ENCODE measurements at places on chromosomes 1 and 21.

GRCh38 chr1:184392779-184393522, 6.1 kb downstream of the C1orf21 start:
- DNase-seq = no peak

DNA sequence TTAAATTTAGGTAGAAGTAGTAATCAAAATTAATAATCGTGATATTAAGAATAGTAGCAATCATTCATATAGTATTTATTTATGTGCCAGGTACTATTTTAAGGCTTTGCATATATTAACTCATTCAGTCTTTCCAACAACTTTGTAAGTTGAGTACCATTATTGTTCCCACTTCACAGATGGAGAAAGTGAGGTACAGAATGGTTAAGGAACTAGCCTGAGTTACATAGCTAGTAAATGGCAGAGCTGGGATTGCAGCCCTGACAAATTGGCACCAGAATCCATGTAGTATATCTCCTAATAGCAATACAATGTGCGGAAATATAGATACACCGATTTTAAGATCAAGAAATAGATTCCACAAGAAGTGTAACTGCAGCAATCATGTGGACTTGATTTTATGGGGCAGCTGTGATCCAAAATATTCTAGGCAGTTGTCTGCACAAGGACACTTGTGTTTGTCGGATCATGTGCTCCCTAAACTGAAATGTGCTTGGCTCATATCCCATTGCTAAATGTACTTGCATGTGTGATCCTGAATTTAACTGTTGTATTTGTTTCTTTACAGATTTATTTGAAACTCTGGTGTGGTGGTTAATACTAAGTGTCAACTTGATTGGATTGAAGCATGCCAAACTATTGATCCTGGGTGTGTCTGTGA, 5.8 kb upstream of the GTF2B start:
- no peak for DNase-seq

GRCh38 chr1:62084310-62084890, 110.2 kb upstream of the L1TD1 start:
- DNase-seq = no peak

- no peak for DNase-seq
Measured at GRCh38 chr1:208717525-208717924, 473.3 kb upstream of the PLXNA2 start.

- no peak for DNase-seq
Measured at GRCh38 chr1:183178545-183178944, 7.5 kb upstream of the LAMC2 start.

GRCh38 chr1:233127157-233127556, 168.4 kb downstream of the PCNX2 start:
- no peak for DNase-seq

DNA sequence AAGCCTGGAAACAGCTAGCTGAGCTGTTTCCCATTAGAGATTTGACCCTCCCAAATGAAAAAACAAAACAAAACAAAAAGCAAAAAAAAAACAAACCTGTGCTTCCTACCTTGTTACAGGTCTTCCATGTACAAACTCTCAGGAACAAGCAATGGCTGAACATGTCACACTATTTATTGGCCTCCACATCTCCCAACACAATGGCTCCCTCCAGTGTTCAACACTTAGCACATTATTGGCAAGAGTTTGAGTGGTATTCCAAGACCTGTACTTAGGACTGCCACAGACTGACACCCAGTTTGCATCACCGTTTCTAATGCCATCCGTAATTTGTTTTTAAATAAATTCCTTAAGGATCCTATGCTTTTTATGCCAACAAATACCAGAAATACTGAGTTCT, 195.0 kb upstream of the OLFM3 start:
- DNase-seq = no peak

GRCh38 chr1:248862695-248862997, 3.8 kb upstream of the ZNF692 start:
- DNase-seq = no peak

DNA sequence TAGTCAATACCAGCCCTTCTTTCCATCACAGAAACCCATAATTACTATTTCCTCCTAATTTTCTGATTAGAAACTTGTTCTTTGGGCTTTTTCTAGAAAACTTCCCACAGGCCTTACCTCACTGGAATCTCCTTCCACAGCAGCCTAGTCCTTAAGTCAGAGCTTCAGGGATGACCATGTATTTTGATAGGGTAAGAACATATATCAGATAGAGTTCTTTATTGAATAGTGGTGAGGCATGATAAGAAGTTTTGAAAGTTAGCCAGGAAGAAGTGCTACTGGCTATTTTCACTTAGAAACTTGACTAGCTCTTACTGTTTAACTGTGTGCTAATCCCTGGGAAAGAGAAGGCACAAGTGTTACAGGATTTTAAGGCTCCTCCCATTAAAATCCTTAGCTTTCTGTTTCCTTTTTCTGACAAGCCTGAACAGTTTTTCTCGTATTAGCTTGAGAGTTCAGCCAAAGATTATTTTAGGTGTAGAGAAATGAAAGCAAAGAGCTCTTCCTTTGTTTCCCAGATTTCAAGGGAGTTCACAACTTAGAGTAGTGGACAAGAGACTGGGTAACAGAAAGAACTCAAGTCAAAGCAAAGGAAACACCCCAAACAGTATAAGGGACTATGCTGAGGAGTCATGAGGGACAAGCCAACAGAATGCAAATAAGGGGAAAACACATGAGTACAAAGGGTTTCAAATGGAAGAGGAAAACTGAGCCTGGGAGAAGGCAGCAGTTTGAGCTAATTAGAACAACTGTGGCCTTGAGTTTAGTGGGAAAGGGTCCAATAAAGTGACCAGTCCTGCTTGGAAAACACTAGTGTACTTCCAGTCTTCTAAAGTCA, 37.2 kb upstream of the AIM2 start:
- no peak for DNase-seq

DNA sequence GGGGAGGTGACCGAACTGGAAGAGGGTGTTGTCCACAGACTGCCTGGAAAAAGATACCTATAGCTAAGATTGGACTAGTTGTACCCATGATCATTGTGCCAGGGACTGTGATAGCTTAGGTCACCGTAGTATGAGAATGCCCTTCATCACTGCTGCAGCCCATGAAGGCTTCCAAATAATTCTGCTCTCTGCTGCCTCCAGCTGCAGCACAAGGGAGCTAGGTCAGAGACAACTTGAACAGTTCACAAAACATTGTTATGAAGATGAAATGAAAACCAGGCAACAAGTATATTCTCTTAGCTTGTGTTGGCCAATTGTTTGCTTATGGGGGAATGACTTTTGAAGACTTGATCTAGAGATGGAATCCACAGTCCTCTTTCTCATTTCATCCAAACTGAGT, 246.7 kb downstream of the MRPL39 start:
- no peak for DNase-seq

- no peak for DNase-seq
Measured at GRCh38 chr21:41945982-41946381, 7.8 kb downstream of the C2CD2 start.

GRCh38 chr1:47187231-47187925, 2.5 kb downstream of the PDZK1IP1 start:
- no peak for DNase-seq

- DNase-seq = no peak
Measured at GRCh38 chr1:168092566-168093355, 44.0 kb downstream of the GPR161 start.

- DNase-seq = no peak
Measured at GRCh38 chr1:87236585-87236984, 92.1 kb upstream of the LMO4 start.

- DNase-seq = no peak
Measured at GRCh38 chr1:37162059-37162458, 127.7 kb upstream of the GRIK3 start.

DNA sequence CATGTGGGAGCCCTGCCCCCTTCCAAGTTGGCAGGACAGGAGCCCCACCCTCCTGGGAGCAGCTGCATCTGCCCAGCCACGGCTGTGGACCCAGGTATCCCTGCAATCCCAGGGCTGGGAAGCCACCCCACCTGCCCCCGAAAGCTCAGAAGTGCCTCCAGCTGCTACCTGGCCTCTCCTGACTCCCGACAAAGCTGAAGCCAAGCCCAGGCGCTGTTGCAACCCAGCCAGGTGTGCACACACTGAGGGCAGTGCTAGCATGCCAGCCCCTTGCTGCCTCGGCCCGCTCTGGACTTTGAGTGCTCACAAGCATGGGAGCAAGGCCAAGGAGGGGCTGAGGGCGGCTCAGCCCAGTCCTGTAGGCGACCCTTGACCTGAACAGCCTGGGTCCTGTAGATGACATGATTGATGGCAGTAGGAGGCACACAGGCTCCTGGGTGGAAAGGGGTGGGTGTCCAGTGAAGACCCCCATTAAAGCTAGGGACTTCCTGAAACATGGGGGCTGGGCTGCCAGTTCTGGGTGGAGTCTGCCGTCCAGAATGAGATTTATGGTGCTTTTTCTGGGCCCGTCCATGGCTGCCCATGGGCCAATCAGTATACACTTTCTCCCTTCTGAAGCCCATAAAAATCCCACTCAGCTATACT, 2.8 kb upstream of the SSU72 start:
- DNase-seq = no peak

DNA sequence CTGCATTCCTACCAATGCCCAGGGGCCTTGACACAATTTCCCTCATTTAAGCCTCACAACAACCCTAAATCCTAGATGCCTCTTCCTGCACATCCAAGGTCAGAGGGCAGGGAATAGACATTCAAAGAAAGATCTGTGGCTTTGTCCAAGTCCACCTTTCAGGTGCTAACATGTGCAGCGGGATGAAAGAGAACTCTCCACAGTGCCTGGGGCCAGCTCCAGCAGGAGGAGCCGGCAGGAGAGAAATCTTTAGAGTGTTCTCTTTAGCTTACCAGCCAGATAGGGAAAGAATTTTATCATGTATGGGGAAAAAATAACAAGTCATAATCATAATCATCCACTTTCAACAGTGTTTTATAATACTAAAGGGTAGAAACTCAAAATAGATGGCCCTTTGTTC, 319.7 kb downstream of the MATN1 start:
- DNase-seq = no peak

GRCh38 chr1:224170748-224171478, 12.1 kb upstream of the DEGS1 start:
- no peak for DNase-seq

GRCh38 chr1:51414811-51415210, 84.4 kb upstream of the TTC39A start:
- DNase-seq = no peak

- no peak for DNase-seq
Measured at GRCh38 chr1:196380316-196380715, 227.9 kb downstream of the KCNT2 start.

DNA sequence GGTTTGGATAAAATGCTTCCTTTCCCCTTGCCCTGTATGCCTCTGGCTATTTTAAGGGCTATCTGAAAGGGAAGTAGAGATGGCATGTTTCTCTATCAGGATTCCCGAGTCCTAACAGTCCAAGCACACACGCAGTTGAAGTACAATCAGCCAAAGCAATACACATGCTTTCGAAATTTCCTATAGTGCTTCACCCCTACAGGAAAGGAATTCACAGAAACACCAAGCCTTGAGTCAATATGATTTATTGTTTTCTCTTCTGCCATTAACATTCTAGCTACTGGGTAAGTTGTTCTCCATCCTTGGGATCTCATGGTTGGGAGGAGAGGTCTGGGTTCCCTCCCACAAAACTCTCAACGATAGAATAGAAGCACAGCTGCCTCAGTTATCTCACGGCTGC, 8.7 kb downstream of the ITLN1 start:
- DNase-seq = no peak

DNA sequence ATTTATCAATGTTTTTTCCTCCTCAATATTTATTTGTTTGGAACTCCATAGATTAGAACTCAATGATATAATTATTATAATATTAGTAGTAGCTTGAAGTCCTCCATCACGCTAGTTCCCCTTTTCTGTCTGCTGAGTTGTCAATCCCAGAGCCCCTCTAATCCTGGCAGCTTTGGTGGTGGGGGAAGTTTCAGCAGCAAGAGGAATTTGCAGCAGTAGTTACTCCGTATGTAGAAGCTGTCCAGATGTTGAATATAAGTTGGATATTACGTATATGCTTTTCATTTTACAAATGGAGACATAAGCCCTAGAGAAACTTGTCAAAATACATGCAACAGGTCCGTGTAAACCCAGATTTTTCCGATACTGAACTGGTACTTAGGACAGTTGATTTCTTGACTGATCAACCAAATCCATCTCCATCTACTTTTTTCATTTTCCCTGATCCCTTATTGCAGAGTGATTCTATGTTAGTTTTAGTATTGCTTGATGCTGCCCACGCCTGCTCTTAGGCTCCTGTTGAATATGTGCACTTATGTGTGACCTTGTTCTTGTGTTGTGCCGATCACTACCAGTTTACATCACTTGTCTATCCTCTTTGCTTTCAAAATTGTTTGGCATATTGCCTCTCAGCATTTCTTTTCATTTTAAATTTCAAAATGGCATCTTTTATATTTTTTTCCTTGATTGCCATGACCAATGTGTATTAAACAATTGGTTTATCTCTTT, 28.1 kb downstream of the SMAP2 start:
- DNase-seq = no peak

DNA sequence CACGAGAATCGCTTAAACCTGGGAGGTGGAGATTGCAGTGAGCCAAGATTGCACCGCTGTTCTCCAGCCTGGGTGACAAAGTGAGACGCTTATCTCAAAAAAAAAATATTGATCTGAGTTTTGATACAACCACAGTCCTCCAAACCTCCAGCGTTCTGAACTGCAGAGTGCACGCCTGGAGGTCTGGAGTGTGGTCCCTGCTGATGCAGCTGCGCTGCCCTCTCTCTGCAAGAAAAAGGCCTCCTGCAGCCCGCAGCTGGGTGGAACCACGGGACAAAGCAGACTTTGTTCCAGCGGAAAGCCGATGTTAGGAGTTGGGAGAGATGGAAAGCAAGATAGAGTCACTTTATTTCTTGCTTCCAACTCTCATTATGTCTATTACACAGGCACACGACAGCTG, 144.9 kb upstream of the SOD1 start:
- no peak for DNase-seq

- DNase-seq = no peak
Measured at GRCh38 chr21:33024201-33025103, 1.3 kb upstream of the OLIG2 start.

- DNase-seq = no peak
Measured at GRCh38 chr1:6770751-6771440, 14.4 kb upstream of the CAMTA1 start.

- no peak for DNase-seq
Measured at GRCh38 chr1:97562081-97562480, 358.8 kb downstream of the DPYD start.

DNA sequence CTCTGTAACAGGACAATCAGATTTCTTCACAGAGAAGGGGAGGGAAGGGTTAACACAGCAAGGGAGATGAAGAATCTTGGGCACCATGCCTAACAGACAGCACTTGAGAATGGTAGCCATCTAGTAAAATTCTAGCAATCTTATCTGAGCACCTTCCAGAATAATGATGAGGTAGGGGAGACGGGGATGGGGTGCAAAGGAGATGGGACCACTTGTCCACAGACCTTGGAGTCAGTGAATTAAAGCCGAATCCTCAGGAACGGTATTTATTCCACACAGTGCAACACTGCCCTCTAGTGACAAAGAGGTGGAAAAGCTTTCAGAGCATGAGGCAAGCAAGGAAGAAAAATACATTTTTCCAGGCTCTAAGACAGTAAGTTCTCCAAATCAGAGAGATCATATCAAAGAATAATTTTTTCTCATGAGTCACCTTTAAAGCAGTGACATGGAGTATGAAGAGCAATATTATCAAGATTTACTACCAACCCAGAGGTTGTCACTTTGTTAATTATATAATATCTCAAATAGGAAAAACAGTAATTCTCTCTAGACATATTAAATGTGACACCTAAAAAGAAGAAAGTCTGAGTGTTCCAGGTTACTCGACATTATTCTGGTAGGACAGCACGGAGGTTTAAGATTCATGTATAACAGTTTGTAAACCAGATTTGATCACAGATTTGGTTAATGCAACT, 43.3 kb upstream of the LPAR3 start:
- no peak for DNase-seq
